SIG-M5 (cell line): ENCODE measurements at places on chromosomes 12 and 14.

DNA sequence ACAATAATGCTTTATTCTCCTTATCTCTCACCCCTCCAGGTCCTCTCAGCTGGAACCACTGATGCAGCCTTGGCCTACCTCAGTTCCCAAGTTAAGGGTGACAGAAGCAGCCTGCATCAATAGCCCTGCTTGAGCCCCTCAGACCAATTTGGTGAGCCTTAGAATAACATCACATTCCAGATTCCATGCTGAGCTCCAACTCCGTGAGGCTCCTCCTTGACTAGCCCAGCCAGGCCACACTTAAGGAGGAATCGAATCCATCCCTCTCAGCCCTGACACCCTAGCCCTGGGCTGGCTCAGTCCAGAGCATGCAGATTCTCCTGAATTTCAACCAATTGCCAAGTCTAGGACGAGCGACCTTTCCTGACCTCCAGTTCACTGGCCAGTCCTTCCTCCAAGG, 91.1 kb downstream of the ARMH4 start:
- DNase-seq = no peak

- DNase-seq = no peak
Measured at GRCh38 chr14:94161058-94161457, 13.1 kb upstream of the PPP4R4 start.

DNA sequence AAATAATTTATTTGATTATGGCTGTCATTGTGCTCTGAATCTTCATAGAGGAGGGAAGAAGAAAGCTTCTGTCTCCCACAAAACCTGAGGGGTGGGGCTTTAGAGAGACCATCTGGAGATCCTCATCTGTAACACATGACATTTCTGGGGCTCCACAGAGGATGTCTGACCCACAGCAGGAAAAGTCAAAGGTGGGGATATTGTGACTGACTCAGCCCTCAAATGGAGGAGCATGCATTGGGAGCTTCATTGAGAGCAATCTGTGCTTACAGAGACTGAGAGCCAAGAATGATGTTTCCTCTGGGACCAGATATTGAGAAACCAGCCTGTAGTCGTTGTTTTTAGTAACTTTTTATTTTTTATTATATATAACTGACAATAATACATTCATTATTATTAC, 158.7 kb downstream of the SYT1 start:
- no peak for DNase-seq

DNA sequence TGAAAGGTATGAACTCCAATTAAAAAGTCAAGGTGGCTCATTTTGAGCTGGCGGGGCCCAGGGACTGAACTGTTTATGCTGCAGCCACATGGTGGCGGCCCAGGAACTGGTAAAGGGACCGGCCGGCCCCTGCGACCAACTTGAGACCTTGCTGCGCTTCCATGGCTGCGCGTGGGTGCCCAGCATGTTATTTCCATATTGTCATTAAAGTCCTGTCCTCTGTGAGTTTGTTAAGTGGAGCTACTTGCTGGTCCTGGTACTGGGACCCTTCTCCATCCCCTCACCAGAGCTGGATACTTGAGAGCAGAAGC, 62.3 kb downstream of the BEGAIN start:
- no peak for DNase-seq

GRCh38 chr12:94872007-94872653, 131.4 kb downstream of the NDUFA12 start:
- no peak for DNase-seq

DNA sequence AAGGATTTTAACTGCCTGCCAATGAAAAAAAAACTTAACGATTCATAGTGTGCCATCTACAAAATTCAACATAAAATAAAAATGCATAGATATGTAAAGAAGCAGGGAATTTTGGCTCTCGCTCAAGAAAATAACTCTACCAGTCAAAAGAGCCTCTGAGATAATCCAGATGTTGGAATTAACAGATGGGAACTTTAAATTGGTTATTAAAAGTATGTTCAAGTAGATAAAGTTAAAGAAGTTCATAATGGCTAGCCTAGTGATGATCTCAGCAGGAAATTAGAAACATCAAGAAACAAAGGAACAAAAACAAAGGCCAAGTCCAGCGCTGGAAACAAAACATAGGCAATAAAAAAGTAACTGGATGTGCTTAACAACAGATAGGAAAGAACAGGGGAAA, 23.1 kb downstream of the PIK3C2G start:
- no peak for DNase-seq

DNA sequence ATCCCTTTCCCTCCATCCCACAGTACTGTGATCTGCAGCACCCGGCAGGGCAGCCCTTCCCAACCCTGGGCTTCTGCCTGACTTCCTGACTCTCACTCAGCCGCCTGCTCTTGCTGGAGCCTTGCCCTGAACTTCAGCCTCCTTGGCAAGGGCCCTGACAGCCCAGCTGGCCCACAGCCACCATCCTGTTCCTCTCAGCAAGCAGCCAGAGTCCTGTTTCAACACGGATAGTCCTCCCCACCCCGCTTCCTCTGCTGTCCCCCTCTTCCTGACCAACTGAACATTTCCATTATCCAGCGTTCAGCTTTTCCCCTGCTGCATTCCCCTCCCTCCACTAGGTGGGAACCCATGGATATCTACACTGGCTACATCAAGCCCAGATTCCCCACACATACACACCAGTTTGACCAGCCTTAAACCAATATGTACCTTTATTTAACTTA, 74.0 kb upstream of the MDM1 start:
- no peak for DNase-seq

DNA sequence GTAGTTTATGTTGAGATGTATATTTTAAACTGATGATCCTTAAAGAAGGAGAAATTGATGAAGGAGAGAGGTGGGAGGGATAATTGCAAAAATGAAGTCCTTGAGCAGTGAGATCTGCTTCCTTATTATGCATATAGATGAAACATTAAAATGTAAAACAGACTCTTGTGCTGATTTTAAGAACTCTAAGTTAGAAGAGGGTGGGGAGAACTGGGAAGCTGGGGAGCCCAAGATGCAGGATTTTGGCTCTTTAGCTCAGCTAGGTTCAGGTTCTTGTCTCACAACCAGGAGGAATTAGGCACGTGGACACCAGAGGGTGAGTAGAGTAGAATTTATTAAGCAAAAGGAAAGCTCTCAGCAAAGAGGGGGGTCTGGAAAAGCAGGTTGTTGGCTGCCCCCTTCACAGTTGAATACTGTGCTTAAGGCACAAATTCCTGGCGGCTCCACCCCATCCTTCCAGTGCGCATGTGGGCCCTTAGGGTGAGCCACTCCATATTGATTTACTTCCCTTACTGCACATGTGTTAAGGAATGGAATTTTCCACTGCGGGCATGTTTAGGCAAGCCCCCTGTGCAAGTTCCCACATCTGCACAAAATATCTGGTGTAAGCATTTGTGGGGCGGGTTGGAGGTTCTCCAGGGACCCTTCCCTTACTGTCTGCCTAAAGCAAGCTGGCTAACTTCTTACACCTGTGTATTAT, 141.9 kb downstream of the BICD1 start:
- no peak for DNase-seq

DNA sequence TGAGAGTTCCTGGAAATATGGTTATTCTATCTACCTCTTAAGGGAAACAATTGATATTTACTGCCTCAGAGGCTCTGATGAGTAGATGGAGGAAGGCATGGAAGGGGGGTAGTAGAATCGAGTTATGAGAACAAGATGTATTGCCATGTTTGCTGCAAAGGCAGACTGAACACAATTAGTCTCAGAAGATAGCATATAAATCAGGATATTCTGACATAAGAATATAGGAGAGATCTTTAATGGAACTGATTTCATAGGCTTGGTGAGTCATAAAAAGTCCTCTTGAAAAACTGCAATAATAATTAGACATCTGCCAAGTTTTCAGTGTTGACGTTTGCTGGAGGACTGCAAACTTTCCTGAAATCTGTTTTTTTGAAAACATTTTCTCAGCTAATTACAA, 636.1 kb downstream of the TMTC2 start:
- no peak for DNase-seq
